ENCODE measurements at places on chromosomes 2 and 18. TPM values are rescaled to one million over a fixed set of nuclear protein-coding genes. Genes with fewer than 3 reads are reported as not detected.

- DNase-seq = no peak
These were observed 51.9 kb downstream of the ANKMY1 start for GRCh38 chr2:240505910-240506309.

The ARHGEF4 gene
- not detected for total RNA-seq

The TEX261 gene
- total RNA-seq = 56.4 TPM

DNA sequence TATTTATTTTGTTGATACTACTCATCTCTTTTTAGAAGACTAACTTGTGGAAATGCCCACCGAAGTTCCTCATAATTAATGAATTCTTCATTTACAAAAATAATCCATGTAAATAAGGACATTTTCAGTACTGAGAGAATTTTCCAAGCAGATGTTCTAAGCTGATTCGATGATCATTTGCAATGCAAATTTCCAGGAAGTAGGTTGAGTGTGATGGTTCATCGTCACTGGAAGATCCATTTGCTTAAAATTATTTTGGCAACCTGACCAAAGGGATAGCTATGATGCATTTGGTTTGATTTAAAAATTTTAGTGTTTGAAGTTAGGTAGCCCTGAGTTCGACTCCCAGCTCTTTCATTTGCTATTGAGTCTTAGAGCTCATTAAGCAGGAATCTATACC lies 257.3 kb upstream of the RASGRP3 start:
- DNase-seq = no peak

GRCh38 chr18:45104049-45104395 lies 423.3 kb downstream of the SETBP1 start:
- DNase-seq = no peak
